ENCODE measurements at places on chromosomes 6 and 20.

DNA sequence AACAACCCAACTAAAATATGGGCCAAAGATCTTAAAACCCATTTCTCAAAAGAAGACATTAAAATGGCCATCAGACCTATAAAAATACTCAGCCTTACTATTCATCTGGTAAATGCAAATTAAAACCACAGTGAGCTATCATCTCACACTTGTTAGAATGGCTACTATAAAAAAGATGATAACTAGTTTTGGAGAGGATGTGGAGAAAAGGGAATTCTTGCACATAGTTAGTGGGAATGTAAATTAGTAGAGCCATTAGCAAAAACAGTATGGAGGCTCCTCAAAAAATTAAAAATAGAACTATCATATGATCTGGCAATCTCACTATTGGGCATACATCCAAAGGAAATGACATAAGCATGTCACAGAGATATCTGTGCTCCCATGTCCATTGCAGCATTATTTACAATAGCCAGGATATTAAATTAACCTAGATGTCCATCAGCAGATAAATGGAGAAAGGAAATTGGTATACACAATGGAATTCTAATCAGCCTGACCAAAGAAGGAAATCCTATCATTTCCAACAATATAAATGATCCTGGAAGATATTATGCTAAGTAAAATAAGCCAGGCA lies 2.9 kb downstream of the SIRPB1 start:
- DNase-seq, result peak; percentile 28

DNA sequence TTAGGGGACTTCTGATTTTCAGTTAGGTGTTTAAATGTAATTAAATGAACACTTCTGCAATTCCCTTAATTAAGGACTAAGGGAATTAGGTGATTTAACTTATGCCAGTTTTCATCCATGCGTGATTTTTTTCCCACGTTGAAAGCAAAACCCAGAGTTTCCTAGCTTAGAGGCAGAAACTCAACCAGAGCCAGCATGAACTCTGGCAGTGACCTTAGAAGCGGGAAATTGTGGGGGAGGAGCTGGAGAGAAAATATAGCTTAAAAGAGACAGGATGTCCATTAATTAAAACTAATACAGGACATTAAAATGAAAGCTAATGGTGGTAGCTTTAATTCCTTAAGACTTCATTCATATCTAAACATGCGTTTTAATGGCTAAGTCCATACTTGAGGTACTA lies 41.6 kb downstream of the IYD start:
- no peak for DNase-seq

- no peak for DNase-seq
These were observed 8.0 kb upstream of the CST9 start for GRCh38 chr20:23613676-23614075.

DNA sequence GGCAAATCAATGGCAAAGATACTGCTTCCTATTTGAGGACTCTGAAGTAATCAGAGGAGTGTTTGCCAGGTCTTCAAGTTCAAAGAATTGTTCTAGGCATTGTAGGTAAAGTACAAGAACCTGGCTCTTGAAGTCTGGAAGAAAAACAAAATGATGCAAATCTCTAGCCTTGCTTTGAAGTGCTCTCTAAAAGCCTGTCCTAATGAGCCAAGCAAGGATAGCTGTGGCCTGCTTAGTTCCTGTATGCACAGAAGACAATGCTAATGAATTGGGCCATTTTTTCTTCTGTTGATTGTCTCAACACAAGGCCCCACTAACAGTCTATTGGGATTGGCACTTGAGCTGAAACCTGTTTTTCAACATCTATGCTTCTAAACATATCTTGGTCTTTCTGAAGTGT lies 165.0 kb upstream of the POU3F2 start:
- no peak for DNase-seq

- DNase-seq, result no peak
These were observed 113.3 kb downstream of the SLC16A10 start for GRCh38 chr6:111200350-111201243.

- peak; percentile 41 for DNase-seq
These were observed 167.6 kb upstream of the CST7 start for GRCh38 chr20:24781418-24781980.

GRCh38 chr6:39388606-39389483 lies 66.3 kb upstream of the KCNK16 start:
- no peak for DNase-seq

DNA sequence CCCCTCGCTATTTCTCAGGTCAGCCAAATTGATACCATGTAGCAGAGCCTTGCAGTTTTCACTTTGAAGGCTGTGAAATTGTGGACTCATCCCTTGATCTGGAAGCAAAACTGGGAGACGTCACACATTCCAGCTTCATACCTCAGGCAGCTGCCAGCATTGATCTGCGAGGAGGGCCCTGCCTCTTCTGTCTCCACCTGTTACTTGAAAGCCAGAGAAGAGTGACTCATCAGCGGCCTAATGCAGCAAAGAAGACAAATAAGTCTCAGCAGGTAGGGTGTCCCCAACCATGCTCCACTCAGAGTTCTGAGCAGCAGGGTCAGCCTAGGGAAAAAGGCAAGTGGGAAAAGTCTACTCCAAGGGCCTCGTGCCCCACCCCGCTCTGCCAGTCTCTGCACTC lies 69.4 kb upstream of the BMP2 start:
- no peak for DNase-seq

DNA sequence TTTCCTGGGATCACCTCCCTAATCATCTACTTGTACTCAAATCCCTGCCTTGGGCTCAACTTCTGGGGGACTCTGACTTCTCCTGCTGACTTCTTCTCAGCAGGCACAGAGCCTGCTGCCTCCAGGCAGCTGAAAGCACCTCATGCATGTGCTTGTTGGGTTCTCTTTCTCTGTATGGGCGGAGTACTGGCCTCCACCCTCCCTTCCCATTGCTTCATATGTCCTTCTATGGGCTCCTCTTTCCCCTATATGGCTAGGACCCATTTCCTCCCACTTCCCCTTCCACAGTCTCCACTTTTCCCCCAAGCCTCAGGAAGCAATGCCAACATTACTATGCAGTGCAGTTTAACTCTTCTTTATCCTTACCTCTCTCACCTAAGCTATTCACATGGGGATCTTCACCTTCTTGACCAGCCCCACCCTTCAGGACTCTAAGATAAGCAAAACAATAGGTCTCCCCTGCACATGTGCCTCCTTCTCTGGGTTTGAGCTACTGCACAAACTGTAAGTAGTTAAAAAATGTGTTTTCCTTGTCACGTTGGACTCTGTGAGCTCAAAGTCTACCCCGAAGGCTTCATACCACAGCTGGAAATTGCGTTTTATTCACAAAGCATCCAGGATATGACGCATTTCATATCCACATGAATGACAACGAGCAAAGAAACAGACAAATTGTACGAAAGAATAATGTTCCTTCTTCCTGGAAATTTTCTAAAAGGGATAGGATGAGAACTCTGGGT lies 93.7 kb downstream of the CDS2 start:
- DNase-seq, result no peak

DNA sequence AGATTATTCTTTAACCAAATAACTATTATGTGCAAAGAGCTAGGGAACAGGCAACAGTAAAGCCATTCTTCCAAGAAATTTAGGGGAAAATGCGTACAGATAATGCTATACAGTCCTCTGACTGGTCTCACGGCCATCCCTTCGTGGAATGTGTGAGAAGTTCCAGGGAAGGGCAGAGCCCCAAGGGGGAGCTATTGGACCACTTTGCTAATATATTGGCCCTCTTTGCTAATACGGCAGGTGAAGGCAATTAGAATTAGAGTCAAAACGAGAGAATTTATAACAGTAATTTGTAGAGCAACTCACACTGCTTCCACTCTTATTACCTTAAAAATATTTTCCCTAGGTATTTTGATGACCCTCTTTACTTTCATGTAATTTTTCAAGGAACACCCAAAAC lies 140.4 kb downstream of the IMPG1 start:
- DNase-seq, result peak; percentile 52

DNA sequence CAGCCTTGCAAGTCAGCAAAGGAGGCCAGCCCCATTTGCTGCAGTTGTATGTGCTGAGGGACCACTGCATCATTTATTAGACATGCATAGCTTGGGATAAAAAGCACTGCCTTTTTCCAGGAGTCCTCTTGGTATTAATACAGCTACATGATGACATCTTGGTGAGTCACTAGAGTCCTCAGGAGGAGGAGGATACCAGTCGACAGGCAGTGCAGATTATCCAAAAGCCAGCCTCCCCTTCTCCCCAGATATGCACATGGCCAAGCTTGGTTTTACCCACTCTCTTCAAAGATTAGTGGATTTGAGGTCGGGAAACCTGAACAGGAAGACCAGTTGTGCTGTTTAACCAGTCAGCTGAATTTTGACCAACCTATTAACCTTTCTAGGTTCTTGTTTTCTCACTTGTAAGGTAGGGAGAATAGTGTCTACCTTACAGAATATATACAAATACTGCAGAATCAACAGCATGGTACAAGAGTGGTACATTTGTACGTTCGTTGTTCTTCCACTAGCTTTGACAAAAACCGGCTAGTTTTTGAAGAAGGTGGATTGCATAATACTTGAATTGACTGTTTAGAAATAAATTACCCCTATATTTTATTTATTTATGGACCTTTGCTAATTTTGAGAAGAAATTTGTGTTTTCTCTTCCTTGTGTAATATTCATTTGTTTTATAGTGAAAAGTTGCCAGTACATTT lies 31.9 kb downstream of the VAPB start:
- DNase-seq, result peak; percentile 14

DNA sequence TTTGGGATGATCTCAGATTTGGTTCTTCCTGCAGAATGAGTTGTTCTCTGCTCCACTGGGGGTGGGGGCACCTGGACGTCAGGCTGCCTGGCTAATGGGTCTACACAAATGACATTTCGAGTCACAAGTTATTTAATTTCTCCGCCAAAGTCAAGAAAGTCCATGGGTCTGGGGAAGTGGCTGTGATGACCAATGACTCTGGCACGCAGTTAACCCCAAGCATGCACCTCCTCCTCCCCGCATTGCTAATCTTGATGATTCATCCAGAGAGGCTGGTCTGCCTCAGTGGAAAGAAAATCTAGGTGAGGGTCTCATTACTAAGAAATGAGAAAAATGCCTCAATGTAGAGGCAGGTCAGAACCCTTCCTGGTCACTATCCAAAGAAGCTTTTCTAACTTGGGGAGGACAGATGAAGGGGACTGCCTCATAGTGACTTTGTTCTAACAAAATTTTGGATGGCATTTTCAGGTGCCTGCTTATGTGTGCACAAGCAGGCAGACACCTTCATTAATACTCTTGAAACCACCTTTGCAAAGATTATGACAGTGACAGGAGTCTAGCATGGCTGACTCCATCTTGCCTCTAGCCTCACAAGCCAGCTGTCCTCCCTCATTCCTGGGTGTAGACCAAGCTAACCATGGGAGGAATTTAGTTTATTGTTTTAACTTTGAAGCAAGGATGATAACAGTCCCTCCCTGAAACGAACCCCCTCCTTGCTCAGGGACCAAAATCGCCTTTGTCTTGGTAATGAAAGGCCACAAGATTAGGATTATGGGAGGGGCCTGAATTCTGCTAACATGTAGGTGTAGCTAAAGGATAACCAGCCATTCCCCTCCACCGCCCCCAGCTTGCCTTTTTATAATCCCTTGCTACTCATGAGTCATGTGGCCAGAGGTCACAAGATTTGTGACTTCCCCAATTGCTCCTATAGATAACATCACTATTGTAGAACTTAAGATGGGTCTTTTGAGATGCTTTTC lies 98.6 kb upstream of the MRPS10 start:
- peak; percentile 73 for DNase-seq

DNA sequence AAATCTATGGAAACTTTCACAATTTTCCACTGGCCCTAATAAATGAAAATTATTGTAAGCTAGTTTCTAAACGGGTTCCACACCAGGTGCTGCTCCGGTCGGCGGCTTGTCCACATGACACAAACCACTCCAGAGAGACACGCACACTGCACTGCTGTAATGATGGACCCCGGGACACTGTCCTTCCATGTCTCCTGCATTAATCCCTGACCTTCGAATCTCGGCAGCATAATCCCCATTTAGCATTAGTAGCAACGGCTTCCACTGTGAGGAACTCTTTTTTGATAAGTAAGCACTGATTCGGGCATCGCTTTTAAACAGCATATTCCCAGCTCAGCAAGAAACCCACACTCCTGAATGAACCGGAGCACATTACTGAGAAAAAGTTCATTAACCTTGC lies 43.5 kb downstream of the INSM1 start:
- DNase-seq, result no peak

GRCh38 chr20:21559305-21559704 lies 45.4 kb upstream of the NKX2-2 start:
- no peak for DNase-seq

- peak; percentile 72 for DNase-seq
These were observed 18.3 kb downstream of the CAPN11 start for GRCh38 chr6:44176762-44177509.

Measured in hematopoietic multipotent progenitor cell treated with erythropoietin and hydrocortisone succinate and interleukin-3 and kit ligand, for 4 days (in vitro differentiated cells).